ENCODE measurements at places on chromosomes 2 and 18.

DNA sequence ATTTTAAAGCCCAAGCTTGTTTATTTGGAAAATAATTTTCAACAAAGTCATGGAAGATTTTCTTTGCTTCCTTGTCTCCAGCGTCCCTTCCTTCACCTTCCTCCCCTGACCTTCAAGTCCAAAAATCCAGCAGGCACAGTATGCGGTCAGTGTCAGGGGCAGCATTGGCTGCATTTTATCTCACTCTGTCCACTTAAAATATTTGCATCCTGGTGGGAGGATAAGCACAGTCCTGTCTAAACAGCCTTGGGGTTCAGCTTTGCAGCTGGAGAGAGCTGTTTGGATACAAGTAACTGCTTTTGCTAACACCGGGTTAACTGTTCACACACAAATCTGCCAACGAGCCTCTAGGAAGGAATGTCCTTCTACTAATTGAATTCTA is 318.1 kb downstream of the PDE11A start:
- DNase-seq = no peak

DNA sequence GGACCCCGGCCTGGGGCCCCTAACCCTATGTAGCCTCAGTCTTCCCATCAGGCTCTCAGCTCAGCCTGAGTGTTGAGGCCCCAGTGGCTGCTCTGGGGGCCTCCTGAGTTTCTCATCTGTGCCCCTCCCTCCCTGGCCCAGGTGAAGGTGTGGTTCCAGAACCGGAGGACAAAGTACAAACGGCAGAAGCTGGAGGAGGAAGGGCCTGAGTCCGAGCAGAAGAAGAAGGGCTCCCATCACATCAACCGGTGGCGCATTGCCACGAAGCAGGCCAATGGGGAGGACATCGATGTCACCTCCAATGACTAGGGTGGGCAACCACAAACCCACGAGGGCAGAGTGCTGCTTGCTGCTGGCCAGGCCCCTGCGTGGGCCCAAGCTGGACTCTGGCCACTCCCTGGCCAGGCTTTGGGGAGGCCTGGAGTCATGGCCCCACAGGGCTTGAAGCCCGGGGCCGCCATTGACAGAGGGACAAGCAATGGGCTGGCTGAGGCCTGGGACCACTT is 16.4 kb downstream of the EMX1 start:
- peak; percentile 48 for DNase-seq

DNA sequence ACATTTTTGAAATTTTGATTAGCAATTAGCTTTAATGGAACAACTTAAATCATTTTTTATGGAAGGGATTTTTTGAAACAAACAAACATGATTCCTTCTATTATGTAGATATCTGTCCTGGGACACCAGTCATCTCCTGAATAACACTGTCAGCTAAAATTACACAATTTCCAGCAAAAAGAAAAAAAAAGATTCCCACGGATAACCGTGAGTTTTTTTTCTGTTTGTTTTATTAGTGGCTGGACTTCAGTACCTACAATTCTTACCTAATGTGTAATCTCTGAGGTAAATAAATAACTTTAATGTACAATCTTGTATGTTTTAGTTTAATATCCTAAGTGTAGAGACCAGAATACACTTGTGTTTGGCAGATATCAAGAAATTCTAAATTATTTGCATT is 126.6 kb upstream of the KYNU start:
- DNase-seq = no peak

- DNase-seq = no peak
Observed at GRCh38 chr18:76859474-76860339, 37.4 kb downstream of the ZNF236 start.

DNA sequence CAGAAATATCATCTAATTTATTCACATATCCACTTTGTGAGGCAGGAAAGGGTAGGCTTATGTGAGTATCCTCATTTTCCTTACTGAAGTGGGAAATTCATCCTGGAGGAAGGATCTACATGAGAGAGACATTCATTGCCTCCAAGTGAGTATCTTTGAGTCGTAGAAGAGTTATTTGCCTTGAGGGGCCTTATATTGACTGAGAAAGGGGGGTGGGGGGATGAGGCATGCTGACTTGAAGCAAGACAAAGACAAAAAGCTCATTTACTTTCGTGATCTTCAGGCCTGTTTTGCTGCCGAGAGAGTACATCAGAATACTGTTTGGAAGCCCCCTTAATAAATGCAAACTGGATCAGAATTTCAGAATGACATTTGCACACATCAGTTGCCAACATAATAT is 17.6 kb upstream of the NEDD4L start:
- no peak for DNase-seq

- peak; percentile 60 for DNase-seq
Observed at GRCh38 chr2:215615067-215615802, 179.4 kb upstream of the FN1 start.

DNA sequence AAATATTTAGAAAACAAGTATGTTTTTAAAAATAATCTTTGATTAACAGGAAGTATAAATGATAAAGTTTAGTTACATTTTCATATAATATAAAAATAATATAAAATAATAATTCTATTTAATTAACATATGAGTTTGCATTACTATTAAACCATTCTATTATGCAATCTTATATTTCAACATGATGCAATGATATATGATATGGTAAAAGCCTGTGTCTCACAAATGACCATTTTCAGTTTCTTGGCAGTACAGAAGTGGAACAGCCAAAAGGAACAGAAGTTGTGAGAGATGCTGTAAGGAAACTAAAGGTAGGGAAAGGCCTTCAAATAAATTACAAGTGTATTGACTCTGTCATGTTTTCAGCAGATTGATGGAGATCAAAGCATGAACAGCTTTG is 230.8 kb downstream of the GULP1 start:
- no peak for DNase-seq

DNA sequence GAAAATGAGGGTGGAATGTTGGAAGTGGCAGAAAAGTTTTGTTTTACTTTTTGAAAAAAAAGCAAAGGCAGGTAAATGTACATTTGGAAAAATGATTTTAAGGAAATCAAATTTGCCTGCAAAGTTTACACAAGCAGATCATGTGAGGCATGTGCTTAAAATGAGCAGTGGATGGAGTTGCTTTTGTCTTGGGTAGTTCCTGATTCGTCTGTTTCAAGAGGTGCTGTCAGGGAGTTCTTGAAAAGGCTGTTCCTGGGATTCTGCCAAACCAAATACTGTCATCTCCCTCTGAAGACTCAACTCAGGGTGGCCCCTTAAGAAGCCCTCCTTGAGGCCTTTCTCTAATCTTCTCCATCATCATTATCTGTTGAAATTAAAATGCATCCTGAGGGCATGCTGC is 59.0 kb downstream of the TACR1 start:
- DNase-seq = no peak

DNA sequence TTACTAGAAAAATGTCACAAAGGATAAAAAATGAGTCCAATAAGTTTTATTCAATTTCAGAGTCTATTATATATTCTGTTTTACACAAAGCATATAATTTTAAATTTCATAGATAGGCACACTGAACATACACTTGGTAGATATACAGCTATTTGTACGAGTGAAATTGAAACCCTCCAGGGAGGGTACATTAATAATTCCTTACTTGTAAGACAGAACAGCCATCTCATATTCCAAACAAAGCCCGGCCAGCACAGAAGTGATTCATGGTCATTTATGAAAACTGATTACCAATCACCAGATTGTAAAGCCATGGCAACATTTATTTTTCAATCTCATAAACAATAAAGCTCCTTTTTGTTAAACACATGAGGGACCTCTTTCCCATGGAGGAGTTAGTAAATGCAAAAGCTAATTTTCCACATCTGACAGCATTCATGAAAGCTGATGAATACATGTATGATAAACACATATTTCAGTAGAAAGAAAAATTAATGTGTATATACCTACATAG is 190.6 kb downstream of the TDRD15 start:
- DNase-seq = no peak

DNA sequence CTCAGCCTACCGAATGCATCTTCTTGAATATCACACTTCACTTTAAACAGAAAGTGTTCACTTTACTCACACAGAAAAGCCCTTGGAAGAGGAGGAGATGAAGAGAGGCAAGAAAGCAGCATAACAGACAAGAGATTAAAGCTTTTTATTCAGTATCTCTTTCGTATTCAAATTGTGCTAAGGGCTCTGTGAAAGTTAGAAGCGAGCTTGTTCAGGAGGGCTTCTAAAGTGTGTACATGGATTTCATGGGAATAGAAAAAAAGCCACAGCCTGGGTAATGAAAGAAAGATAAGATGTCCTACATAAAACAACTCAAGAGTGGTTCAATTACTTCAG is 531.9 kb downstream of the TMEM182 start:
- no peak for DNase-seq

GRCh38 chr18:5738526-5738925 is 156.8 kb downstream of the TMEM200C start:
- DNase-seq = no peak

DNA sequence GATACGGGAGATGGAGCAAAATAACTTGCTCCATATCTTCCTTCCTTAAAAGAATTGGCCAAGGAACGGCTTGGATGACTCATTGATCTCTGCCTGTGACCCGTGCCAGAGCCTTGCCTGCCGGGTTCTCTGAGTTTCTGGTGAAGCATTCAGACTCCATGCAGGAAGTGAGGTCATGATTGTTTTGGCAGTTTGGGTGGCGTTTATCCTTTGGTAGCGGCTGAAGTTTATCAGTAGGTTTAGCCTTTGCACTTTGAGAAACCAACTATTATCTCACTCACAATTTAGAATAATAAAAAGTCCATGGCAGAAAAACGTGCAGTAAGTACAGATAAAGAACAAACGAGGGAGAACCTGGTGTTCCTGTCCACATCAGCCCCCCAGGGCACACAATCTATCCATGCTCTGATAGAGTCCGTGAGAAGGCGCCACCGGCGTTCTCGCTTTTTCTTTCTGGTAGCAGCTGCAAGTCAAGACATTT is 15.0 kb upstream of the CTAGE1 start:
- DNase-seq = no peak

GRCh38 chr2:58098254-58099095 is 51.9 kb downstream of the VRK2 start:
- DNase-seq = no peak

- no peak for DNase-seq
Observed at GRCh38 chr2:205217004-205217403, 465.3 kb upstream of the NRP2 start.

DNA sequence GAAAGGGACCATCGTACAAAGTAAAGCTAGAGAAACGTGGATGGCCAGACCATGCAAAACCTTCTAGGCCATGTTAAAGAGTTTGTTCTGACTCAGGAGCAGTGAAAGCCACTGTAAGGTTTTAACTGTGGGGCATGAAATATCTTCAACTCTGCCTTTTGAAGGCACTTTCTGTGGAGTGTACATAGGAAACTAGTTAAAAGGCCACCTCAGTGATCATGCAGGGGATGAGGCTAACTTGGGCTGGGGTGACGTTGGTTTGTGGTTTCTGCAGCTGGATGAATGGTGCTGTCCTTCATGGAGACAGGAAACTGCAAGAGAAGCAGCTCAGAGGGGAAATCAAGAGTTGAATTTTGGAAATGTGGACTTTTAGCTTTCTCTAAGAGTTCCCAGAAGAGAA is 190.7 kb downstream of the CDCA7 start:
- DNase-seq = no peak

- no peak for DNase-seq
Observed at GRCh38 chr18:43303376-43303775, 26.1 kb upstream of the SYT4 start.

DNA sequence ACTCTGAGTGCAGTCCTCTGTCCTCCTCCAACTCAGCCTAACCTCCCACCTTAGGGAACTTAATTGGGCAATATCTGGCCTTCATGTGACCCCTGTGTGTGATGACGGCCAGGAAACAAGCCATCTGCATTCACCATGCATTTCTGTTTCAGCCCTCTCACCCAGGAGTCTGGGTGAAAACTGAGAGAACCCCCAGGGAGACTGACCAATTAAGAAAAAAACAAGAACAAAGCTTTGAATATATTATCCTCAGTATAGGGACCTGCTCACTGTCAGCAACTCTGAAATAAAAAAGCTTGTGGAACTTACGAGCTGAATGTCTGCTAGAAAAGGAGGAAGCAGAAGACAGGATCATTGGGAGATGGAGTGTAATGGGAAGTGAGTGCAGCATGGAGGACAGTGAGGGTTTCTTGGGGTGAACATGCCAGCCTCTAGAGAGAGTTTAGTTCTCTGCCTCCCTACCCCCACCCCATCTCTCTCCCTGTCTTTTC is 9.5 kb downstream of the MAPRE2 start:
- no peak for DNase-seq

GRCh38 chr2:102677244-102678215 is 58.2 kb downstream of the SLC9A2 start:
- no peak for DNase-seq

- DNase-seq = no peak
Observed at GRCh38 chr2:191910518-191910917, 63.6 kb upstream of the CAVIN2 start.

- DNase-seq = no peak
Observed at GRCh38 chr2:206993396-206993911, 54.1 kb downstream of the CPO start.

DNA sequence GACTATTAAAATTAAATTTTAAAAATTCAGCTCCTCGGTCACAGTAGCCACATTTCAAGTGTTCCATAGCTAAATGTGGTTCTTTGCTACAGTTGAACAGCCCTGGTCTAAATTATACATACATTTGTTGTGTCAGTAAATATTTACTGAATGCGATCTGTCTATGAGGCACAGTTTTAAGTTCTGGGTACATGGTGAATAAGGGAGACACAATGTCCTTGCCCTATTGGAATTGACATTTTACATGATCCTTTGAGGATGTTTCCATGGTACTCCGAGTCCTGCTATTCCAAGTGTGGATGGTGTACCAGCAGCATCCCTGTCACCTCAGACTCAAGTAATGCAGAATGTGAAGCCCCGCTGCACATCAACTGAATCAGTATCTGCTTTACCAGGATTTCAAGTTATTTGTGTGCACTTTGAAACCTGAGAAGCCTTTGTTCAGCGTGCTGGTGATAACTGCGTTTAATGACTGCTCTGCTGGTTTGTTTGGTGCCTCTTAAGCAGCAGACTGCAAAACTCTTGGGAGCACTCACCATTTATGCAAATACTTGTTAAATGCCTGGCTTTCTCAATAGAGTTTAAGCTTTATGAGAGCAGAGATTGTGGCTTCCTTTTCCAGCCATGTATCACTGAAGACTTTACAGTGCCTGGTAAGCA is 1.5 kb downstream of the GALNT1 start:
- DNase-seq = no peak

DNA sequence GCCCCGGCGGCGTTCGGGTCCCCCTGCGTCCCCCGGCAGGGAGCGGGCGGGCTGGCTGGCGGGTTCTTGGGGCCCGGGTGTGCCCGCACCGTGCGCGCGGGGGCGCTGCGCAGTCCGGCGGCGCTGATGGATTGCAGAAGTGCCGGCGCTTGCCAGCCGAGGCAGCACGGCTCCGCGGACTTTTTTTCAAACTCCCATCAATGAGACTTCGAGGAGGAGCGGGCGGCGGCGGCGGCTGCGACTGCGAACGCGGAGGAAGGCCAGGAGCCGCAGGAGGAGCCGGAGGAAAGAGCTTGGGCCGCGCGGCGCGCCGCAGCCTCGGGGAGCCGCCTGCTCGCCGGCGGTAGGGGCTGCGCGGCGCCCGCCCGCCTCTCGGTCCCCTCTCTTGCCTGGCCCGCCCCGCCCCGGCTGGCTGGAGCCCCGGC is at the start of gene GLI2:
TSS of gene GLI2 (plus strand) at position 123 of the 425 bp plus-strand sequence. CDS start 61,453 bp downstream, outside the sequence.
- DNase-seq = peak; percentile 81

- DNase-seq = no peak
Observed at GRCh38 chr2:233101141-233101540, 41.0 kb downstream of the INPP5D start.

GRCh38 chr18:21454725-21455124 is 145.8 kb downstream of the ESCO1 start:
- DNase-seq = no peak

- DNase-seq = no peak
Observed at GRCh38 chr2:96123290-96123689, 6.9 kb upstream of the ADRA2B start.

Measured in upper lobe of right lung (tissue), 1 donor.